ENCODE measurements at places on chromosomes 12 and 14.

GRCh38 chr12:18430425-18431048, 169.2 kb downstream of the PIK3C2G start:
- DNase-seq = no peak

DNA sequence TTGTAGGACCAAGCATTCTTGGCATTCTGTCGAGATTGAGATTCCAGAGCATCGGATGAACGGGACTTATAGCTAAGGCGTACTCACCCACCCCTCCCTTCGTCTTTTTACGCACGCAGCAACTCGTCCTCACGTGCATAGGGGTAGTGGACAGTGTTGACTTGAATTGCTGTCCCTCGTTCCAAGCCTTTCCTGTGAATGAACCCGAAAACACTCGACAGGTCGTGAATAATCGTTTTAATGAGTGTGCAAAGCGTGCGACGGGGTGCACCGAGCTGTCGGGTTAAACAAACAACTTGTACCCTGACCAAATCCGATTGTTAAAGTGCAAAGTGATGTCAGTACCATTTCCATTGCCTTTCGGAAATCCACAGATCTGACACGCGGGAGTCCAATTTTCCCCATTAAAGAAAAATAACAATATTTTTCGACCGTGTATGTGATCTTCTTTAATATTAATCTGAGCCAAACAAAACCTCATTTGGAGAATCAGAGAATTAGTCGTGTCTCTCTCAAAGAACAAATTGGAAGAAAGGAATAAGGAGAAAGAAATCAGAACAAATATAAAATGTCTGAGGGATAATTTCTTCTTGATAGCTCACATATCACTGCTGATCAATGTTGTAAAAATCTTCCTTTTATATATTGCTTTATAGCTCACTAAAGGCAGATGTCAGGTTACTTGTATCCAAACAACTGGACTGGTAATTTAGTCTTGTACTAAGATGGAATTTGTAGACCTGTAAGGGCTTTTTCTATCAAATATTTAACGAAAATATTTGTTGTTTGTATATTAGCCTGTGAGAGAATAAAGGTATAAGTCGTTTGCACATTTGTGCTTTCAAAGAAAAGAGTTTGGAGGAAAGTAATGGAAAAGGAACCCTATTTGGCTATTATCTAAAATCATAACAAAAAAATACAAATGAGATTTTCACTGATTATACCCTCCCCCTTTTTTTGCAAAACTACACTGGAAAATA, 11.8 kb downstream of the FOXG1 start:
- no peak for DNase-seq

- DNase-seq = no peak
Observed at GRCh38 chr14:32607399-32607798, 278.3 kb downstream of the AKAP6 start.

DNA sequence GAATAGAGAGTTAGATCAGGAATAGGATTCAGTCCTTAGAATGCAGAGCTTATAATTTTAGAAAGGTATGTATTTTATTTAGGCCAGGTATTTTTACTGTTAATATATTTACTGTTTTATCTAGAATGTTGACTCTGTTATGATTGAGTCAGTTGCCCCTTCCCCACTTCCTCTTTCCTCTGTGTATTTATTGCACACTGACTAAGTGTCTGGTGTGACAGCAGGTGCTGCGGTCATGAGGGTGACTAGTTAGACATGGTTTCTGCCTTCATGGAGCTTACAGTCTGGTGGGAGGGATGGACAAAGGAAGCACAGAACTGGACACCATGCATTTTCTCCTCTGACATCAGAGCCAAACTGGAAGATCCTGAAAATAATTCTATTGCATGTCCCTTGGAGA, 159.8 kb downstream of the CACNA1C start:
- no peak for DNase-seq

DNA sequence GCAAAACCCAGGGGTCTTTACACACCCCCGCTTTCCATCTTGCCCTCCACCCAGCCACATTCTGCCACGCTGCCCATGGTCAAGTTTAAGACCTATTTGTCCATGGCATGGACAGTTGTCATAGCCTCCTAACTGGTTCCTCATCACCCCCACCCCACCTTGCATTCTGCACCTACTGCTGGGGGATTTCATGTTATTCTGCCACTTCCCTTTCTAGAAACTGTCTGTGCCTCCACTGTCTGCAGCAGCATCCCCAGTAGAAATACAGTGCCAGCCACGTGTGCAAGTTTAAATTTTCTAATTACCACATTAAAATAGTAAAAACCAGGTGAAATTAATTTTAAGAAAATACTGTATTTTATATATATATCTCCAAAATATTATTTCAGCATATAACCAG, 63.2 kb downstream of the WDR20 start:
- no peak for DNase-seq

- DNase-seq = no peak
Observed at GRCh38 chr12:131264635-131265034, 310.9 kb downstream of the ADGRD1 start.

DNA sequence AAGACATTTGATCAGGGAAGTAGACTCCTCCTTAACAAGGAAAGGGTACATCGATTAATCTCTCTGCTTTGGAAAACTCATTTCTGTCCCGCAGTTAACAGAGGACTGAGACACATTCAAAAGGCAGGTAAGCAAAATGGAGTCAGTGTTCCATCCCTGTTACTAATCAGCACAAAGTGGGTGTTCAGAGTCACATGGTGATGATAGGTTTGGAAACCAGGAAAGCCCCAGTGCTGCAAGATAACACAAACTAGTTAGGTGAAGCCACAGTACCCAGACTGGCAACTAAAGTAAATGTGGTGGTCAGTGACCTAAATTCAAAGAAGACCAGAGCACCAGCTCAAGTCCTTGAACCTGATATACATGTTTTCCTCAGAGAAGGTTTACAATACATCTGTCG, 1.8 kb downstream of the OR4K17 start:
- no peak for DNase-seq

- DNase-seq = no peak
Observed at GRCh38 chr12:90102957-90103652, 394.5 kb upstream of the ATP2B1 start.

- no peak for DNase-seq
Observed at GRCh38 chr12:623865-624372, 39.3 kb downstream of the NINJ2 start.

- DNase-seq = no peak
Observed at GRCh38 chr14:65800694-65801093, 388.2 kb downstream of the FUT8 start.

DNA sequence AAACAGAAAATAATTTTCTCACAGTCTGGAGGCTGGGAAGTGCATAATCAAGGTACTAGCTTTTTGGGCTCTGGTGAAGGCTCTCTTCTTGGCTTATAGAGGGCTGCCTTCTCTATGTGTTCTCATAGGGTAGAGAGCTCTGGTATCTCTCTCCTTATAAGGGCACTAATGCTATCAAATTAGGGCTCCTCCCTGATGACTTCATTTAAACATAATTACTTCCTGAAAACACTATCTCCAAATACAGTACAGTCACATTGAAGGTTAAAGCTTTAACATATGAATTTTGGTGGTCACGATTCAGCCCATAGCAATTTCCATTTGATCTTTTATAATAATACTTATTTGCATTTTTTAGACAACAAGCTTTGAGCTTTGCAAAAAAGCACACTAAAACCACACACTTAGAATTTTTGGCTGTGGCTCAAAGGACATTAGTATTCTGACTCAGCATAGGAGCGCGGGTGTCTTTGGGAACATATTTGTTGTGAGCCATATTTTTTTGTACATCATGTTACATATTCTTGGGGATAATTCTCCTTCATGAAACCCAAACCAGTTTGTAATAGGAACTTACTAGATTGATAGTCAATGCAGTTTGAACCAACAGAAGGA, 808.1 kb upstream of the FBXO33 start:
- no peak for DNase-seq

DNA sequence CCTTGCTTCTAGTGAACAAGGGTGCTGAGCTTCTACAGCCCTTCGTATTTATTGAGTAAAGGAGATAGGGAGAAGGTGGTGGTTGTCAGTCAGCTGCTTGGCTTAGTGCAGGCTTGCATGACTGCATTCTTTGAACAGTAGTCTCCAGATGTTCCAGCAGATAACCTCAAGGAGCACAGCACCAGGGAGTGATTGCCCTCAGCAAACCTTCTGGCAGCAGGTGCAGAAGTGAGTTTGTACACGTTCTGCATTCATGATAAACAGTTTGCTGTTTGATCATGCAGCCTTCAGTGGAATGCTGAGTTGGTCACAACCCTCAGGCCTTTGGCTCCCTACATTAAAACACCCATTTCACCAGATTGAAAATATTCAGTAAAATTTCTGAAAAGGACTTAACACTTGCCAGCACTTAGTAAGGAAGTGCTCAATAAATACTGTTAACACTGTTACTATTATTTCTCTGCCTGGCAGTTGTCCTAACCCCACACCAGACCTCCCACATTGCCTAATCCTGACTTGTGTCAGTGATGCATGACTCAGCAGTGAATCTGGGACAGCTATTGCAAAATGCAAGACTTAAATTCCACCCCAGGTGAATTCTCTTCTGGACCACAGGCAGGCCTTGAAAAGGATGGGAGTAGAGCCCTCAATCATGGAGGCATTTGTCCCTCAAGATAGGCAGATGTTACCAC, 18.9 kb upstream of the CARMIL3 start:
- DNase-seq = no peak

- DNase-seq = peak; percentile 85
Observed at GRCh38 chr12:96399919-96400630, at the start of gene CDK17. CDK17 (minus strand) TSS chr12:96400439; CDS start chr12:96334836, 65,603 bp downstream.

DNA sequence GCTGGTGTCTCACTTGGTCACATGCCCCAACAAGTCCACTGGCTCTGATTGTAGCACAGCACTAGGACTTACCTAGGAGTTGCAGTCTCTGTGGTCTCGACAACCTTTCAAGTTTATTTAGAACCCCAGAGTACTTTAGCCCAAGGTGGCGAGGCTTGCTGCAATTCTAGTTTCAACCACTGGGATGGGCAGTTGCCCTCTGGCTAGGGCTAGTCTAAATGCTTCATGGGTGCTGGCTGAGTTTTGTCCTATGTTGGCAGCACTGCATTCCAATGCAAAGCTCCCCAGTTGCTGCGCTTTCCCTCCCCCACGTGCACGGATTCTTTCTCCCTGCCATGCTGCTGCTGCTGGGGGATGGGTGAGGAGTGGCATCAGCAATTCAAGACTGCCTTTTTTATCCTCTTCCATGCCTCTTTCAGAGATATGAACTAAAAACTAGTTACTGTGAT, 207.9 kb downstream of the SYNE2 start:
- DNase-seq = no peak

DNA sequence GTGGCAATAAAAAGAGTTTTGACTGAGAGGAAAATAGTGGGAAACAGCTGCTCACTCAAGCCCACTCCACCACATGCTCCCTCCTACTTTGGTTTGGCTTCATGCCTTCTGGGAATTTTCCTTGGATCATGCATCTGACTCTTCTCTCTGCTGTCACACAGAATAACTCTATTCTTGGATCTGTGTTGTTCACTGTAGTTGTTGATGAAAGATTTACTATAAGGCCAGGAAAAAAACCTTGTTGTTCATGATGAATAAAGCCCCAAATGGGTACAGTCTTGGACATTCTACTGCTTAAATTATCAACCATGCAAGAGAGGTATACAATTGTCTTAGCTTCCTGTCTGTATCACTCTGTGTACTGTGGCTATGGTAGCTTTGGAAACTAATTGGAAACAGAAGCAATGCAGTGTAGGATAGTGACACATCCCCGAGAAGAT, 70.5 kb downstream of the TMX1 start:
- DNase-seq = no peak
